ENCODE measurements at places on chromosomes 1 and 21.

GRCh38 chr1:109923946-109924275, 13.3 kb downstream of the CSF1 start:
- DNase-seq, result no peak

- DNase-seq, result no peak
Measured at GRCh38 chr1:4699376-4700301, 45.2 kb downstream of the AJAP1 start.

DNA sequence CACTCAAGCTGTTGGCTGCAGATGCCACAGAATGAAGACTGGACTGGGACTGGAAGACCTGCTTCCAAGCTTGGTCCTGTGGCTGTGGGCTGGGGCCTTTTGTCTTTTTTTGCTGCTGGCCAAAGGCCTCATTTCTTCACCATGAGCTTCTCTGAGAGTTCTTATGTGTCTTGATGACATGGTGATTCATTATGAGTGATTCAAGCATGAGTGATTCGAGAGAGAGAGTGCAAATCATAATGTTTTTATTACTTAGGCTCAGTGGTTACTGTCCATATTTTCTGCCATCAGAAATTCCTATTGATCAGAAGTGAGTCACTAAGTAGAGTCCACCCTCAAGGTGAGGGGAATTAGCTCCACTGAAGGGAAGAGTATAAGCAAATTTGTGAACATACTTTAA, 94.0 kb downstream of the PCP4 start:
- no peak for DNase-seq

DNA sequence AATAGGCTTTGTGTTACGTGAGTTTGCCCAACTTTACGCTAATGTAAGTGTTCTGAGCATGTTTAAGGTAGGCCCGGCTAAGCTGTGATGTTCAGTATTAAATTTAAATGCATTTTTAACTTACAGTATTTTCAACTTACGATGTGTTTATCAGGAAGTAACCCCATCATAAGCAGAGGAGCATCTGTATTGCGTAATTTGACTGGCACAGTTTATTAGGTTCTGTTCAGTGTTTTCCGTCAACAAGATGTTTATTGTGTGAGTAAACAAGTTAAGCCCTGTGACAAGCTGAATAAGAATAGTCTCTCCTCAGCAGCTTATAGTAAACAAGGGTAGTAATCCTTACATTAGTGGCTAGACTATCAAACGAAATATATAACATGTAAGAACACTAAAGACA, 27.2 kb upstream of the SHISA4 start:
- no peak for DNase-seq

DNA sequence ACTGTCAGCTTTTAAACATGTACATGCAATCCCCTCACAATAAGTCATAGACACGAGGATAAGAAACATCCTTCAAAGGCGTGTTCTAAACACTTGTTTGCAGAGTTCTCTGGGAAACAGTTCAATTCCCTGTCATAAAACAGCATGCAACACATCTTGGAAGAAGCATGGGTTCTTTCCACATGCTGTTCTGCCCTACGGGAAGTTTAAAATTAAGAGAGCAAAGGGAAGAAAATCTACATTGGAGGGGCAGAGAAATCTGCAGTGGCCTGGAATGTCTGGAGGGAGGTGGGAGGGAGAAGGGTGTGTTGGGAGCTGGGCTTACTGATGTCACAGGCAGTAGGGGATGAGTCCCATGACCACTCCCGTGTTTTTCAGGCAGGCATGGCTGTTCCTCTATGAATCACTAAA, 98.3 kb upstream of the SLC2A1 start:
- DNase-seq, result no peak

GRCh38 chr1:26771643-26772321, 16.0 kb upstream of the PIGV start:
- no peak for DNase-seq

DNA sequence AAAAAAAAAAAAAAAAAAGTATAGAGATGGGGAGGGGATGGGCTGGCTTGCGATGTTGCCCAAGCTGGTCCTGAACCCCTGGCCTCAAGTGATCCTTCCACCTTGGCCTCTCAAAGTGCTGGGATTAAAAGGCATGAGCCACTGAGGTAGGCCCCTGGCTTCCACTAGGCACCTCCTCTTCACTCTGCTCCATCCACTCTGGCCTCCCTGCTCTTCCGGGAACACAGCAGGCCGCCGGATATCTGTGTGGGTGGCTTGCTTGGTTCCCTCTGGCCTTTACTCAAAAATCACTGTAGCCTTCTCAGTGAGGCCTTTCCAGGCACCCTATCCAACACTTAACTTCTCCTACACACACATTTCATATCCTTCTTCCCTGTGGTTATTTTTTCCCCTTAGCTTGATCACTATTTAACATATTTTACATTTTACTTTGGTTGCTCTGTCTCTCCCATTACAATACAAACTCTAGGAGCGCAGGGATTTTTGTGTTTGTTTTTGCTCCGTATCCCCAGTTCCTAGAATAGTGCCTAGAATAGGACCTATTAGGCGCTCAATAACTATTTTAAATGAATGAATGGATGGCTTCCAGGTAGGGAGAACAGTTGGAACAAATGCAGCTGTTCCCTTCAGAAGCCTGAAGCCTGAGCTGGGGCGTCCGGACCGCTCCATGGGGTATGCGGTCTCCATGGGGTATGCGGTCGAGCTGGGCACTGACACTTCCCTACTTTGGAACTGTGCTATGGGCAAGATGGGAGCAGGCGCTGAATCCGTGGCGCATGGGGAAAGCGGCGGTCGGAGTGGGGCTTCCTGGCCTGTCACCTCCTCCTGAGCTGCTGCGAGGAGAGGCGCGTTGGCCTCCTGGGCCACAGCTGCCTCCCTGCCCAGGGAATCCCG, 46.7 kb downstream of the H3-3A start:
- no peak for DNase-seq

DNA sequence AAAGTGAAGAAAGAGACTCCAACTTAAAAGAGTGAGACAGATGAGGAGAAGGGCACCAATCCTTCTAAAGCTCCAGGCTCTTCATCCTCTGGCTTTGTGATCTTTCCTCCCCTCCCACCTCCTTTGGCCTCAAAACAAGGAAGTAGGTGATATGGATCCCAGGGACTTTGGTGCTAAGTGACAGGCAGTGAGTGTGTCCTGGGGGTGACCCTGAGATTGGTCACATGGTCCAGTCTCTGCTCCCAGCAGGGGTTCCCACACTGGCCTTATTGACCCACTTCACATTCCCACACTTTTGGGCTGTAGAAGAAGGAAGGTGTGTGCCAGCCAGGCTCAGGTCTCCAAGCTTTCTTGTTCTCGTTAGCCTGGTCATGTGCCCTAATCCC, 401.2 kb upstream of the PROX1 start:
- DNase-seq, result no peak

DNA sequence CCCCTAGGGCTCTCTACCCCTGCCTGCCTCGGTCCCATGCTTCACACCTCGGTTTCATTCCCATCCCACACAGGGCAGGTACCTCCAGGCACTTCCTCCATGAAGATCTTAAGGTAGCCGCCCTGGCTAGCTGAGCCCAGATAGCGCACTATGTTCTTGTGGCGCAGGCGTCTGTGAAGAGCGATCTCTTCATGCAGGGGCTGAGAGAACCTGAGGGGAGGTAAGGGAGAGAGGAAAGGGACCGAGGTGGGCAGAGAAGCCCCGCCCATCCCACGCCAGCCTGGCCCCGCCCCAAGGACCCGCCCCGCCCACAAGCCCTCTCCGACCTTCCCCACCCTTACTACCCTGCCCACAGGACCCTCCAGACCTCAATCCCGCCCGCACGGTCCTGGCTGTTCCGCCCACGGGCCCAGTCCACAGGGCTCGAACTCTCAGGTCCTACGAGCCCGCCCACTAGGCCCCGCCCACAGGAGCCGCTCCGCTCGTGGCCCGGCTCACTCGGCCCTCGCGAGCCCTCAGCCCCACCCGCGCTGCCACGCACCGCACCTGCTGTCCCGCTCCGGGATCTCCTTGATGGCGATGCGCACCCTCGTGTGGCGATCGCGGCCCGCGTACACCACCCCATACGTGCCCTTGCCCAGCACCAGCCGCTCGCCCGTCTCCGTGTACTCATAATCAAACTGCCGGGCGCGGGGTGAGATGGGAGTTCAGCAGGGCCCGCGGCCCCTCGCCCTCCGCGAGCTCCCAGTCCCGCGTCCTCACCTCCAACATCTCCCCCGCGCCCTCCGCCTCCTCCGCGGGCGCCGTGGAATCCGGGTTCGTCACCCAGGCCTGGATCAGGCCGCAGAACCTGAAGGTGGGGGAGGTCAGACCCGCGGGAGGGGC, 6.4 kb downstream of the MAP3K6 start:
- DNase-seq, result no peak

- DNase-seq, result no peak
Measured at GRCh38 chr1:86487131-86487810, 18.5 kb downstream of the CLCA1 start.

DNA sequence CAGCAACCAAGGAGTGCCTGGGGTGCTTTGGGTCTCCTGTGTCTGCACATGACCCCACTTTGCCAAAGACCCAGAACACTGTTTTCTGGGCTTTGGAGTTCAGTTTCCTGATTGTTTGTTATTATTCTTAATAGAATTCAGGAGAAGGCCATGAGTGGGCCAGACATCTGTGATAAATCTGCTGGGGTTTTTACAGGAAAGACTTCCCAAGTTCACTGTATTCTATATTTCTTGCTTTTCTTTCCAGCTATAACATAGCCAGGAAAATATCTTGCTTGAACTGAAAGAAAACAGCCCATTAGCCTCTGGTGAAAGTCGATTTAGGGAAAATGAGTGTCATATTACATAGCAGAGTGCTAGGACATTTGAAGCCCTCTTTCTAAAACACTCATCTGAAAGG, 345.1 kb upstream of the USP24 start:
- no peak for DNase-seq

- no peak for DNase-seq
Measured at GRCh38 chr1:24392604-24392946, 21.0 kb downstream of the STPG1 start.

DNA sequence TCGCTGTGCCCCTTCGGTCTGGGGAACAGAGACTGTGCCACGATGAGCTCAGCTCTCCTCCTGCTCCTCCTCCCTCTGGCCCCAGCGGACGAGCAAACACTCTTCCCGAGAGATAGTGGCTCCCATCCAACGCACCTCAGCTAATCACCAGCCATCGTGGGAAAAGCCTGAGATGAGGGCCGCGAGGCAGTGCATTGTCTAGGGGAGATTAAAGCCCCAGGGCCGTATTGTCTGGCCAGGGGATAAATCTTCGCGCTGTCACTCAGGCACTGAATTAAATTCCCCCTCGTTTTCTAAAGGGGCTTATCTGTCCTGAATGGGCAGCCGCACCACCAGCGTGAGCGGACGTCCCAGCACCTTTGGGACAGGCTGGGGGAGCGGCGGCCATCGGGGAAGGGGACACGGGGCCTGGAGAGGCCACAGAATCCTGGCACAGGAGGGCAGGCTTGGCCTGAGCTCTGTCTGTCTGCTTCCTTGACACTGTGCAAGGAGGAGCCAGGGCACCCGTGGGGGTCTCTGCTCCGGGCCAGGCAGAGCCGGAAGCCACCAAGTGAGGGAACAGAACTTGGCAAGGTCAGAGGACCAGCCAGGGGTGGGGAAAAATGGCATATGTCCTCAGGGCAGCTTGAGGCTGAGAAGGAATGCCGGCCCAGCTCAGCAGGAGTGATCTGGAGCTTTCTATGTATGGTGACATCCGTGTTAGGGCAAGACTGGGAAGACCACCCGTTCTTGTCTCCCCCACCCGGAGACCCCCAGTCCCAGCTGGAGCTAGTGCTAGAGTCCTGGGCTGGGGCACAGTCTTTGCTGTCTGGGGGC, 32.3 kb downstream of the PRDM16 start:
- no peak for DNase-seq

DNA sequence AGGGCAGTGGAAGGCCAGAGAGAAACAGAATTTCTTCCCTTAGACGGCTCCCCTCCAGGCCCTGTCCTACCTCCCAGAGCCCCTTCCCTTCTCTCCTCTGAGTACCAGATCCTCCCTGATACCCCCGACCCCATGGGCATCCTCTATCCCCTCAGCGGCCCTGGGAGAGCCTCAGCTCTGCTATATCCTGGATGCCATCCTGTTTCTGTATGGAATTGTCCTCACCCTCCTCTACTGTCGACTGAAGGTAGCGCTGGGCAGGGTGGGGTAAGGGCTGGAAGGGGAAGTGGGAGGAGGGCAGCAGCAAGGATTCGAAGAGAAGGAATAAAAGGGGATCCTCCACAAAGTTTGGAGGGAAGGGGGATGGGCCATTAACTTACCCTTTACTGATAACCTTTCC, 2.7 kb downstream of the FCER1G start:
- no peak for DNase-seq

DNA sequence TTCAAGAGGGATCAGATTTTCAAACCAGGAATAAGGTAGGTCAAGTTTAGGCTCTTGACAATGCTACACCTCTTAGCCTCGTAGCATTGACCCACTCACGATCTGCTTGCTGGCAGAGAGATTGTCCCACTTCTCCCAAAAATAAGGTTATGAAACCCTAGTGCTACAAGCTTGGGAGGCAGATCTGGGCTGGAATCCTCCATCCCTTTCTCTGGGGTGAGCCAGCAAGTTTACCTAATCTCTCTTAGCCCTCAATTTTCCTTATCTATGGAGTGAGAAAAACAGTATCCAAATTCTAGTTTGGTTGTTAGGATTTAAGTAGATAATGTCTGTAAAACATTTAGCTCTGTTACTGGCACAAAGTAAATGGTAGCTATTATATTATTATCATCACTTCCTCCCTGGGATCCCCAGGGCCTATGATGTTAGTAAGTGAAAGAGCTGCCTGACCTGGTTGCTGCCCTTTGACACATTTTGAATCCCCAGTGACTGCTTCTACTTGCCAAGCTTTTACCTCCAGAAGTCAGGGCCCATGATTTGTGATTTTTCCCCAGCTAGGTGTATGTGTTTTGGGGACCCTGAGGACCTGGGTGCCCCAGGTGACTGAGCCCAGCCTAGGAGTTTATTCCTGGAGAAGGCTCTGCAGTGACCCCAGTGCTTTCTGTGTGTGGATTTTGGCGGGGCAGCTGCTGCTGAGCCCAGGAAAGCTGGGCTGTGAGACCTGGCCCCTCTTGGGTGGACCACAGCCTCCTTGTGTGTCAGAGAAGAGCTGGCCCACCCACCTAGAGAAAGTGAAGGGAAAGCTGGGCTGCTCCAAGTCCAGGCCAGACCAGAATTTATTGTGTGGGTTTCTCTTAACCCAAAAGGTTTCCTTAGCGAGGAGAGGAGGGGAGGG, 48.2 kb upstream of the VANGL1 start:
- DNase-seq, result no peak

DNA sequence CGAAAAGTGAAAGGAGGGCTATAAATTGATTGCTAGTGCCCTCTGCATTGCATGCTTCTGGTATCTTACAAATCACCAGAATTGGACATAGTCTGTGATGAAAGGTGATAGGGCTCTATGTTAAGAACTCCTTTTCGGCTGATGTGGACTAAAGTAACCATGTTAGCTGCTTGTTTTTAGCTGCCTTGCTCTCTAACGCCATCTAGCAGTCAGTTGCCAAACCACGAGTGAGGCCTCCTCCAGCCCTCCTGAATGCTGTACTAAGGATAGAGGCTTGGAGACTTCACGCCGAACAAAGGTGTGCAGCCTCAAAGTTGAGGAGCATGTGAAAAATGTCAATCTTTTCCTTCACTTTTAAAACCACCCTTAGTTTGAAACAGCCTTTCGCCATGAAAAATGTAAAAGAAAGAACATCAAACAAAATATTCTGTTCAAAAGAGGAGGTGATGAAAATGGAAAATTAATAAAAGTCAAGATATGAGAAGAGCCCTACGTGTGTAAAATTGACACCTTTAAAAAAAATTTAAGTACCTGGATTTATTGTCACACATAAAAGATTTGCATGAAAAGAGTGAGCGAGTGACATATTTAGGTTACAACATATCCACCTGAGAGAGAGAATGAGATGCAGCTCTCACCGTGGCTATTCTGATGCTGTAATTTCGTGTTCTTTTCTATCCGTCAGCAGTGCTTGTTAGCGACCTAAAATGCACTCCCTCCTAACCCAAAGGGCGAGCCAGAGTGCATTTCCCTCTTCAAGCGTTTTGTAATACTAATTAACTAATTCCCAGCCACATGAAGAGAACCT, 8.1 kb downstream of the LRRC53 start:
- DNase-seq, result peak; percentile 1
